ENCODE measurements at places on chromosomes 2 and 18. TPM values are rescaled to one million over a fixed set of nuclear protein-coding genes. Genes with fewer than 3 reads are reported as not detected.

The EFEMP1 gene
- total RNA-seq: 12,559 TPM

The CCDC68 gene
- total RNA-seq: 0.63 TPM

The PLCL1 gene
- total RNA-seq: 2.0 TPM

The KIF5C gene
- 0.16 TPM for total RNA-seq

The TBR1 gene
- total RNA-seq: not detected

The GNLY gene
- not detected for total RNA-seq

The DQX1 gene
- 0.16 TPM for total RNA-seq

The TFPI gene
- 107 TPM for total RNA-seq

The PARD6G gene
- total RNA-seq: 25.0 TPM

The SLC14A1 gene
- 0.32 TPM for total RNA-seq

The RRM2 gene
- 38.2 TPM for total RNA-seq

The SKOR2 gene
- not detected for total RNA-seq

The POMC gene
- total RNA-seq: 0.76 TPM

The ARHGEF33 gene
- total RNA-seq: 0.16 TPM

The MERTK gene
- 11.2 TPM for total RNA-seq

The MAP4K3 gene
- total RNA-seq: 16.4 TPM

The UGT1A10 gene
- not detected for total RNA-seq

The FABP1 gene
- not detected for total RNA-seq

The MYOM1 gene
- total RNA-seq: 8.1 TPM

The CDCA7 gene
- 7.3 TPM for total RNA-seq

The POTEI gene
- total RNA-seq: 0.16 TPM

The TEKT4 gene
- not detected for total RNA-seq

The CYS1 gene
- not detected for total RNA-seq

The ASAP2 gene
- total RNA-seq: 52.2 TPM

The WDR35 gene
- 12.1 TPM for total RNA-seq
